ENCODE measurements at places on chromosomes 1 and 21.

DNA sequence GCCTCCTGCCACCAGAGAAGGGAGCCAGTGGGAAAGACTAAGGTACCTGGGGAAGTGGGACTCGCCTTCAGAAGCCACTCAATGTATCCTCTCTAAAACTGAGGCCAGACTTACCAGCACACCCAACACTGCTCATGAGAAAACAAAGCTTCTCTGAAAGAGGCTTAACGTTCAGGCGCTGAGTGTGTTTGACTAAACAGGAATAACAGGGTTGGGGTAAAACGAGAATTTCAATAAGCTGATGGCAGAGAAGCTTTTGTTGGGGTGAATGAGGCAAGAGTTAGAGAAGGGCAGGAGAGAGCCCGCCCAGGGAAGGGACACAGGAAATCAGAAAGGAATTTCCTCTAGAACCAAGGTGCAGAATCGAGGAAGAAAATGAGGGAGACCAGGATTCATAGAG, 1.7 kb upstream of the SPRR3 start:
- DNase-seq: no peak

DNA sequence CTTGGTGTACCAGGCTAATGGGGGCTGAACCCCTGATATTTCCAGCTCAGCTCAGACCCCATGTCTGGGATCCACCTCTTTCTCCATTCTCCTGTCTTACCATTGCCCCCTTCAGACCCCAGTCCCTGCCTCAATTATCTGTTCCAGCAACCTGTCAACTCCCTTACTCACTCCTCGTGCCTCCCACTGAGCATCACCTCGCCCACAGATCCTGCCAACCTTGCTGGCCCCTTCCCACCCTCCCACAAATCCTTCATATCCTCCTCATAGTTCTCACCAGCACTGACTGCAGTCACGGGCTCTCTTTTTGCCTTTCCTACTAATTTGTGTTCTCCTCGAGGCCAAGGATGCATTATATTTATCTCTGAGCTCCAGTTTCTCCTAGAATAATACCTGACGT, 62.9 kb downstream of the TMEM53 start:
- no peak for DNase-seq

DNA sequence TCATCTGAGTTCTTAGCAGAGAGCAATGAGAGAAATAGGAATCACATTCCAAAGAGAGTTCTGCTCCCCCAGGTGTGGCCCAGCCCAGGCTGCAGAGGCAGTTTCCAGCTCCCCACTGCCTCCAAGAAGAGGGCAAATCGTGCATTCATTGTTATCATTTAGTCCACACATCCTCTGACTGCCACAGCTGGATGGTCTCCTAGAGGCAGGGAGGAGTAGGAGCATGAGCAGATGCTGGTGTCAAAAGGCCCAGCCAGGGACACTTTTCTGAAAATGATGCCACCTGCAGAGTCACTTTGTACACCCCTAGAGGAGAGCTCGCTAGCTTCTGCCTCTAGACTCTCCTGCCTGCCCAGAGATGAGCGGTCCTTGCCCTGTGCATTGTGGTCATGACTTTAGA, 33.6 kb upstream of the GNPAT start:
- no peak for DNase-seq

- DNase-seq: no peak
Measured at GRCh38 chr1:48785869-48786268, 9.2 kb upstream of the BEND5 start.

DNA sequence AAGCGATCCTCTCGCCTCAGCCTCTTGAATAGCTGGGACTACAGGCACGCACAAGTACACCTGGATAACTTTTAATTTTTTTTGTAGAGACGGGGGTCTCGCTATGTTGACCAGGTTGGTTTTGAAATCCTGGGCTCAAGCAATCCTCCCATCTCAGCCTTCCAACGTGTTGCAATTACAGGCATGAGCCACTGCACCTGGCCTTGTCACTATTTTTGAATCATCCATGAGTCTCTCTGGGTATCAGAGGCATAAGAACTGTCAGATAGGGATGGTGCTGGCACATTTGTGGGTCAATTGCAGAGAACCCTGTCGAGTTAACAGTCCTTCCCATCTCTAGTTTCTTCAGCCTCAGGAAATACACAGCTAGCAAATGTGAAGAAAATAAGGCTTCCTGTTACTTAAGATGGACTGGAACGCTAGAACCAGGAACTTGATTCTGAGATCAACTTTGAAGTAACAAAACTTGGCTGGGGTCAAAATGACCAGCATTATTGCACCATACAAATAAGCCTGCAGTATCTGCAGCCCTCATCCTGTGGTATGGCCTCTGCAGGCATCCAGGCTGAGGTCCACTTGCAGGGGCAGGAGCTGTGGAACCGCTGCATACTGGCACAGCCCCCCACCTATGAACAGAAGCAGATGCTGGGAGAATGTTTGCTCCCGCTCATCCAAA, 124.3 kb upstream of the GADD45A start:
- no peak for DNase-seq

DNA sequence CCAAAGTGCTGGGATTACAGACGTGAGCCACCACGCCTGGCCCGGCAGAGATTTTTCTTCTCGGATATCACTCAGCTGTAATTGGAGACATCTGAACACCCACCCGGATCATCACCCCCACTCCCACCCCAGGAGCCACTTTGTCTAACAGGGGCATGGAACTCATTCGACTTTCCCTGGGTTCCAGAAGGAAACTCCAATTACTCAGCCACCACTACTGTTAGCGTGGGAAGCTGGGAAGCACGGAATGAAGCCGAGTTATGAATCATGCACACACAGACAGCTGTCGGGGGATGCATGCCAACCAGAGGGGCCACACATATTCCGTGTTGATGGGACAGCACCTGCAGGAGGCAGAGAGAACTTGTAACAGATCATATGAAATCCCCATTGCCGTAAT, 85.2 kb downstream of the HLCS start:
- no peak for DNase-seq

Measured in activated CD8-positive, alpha-beta memory T cell treated with anti-CD3 and anti-CD28 coated beads for 1 hour (primary cell).